ENCODE measurements at places on chromosomes 4 and X. TPM values are rescaled to one million over a fixed set of nuclear protein-coding genes. Genes with fewer than 3 reads are reported as not detected.

COL4A6 gene
- total RNA-seq, result not detected

RAB41 gene
- total RNA-seq, result not detected

AKAP14 gene
- not detected for total RNA-seq

WNK3 gene
- 0.64 TPM for total RNA-seq

CLDN34 gene
- total RNA-seq, result 0.13 TPM

USP53 gene
- 45.4 TPM for total RNA-seq
